ENCODE measurements at places on chromosomes 5 and 9.

GRCh38 chr9:93297659-93298497 lies 113.9 kb downstream of the WNK2 start:
- DNase-seq: peak; percentile 40

- DNase-seq: no peak
Measured at GRCh38 chr5:167701051-167701450, 590.4 kb upstream of the WWC1 start.

DNA sequence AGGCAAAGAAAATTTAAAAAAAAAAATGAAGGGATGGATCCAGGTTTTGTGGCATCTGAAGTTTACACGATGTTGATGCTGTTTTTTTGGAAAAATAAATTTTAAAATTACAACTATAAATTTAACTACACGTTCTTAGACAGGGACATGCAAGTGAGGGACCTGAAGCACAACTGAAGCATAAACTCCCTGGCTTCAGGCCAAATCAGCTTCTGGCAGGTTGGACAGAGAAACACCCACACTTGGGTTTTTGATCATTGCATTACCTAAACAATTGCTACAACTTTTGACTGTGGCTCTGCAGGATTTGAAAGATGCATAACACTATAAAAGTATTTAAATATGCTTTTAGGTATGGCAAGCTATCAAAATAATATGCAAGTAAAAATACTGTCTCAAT lies 1318.3 kb upstream of the DMAC1 start:
- DNase-seq: no peak

DNA sequence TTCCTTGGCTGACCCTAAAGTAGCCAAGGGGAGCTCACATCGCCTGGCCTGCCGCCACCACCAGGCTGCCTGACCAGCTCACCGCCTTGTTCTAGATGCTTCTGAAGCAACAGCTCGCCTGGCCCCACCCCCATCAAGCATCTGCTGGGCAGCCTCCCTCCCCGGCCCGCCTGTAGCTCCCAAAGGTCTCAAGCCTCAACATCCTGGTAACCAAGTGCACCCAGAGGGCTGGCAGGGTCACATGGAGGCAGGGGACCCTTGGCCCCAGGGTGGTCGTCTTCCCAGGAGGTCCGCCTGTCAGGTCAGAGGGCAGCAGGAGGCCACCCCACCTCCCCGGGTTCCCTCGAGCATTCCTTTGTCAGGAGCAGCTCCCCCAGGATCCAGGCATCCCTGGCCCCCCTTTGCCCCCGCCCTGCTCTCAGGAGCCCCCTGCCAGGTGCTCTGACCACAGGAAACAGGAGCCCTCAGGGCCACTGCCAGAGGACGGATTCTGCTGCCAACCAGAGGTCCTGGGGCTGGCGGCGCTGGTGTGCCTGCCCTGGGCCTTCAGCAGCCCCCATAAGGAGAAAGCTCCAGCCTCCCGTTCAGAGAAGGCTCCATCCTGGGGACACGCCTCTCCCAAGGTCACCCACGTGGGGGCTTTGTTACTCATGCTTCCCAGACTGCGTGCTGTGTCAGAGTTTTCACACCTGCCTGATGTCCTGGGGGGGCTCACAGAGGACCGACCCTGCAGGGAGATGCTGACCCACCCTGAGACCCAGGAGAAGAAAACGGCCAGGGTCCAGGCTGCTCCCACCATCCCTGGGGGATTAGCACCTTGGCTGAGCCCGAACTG lies 3.5 kb upstream of the LRRC14B start:
- no peak for DNase-seq

All from NCI-H524 treated with DMSO at 0.1 percent for 48 hours (cell line).